Fibroblast of upper back skin (primary cell): ENCODE measurements at places on chromosomes 3 and 15.

DNA sequence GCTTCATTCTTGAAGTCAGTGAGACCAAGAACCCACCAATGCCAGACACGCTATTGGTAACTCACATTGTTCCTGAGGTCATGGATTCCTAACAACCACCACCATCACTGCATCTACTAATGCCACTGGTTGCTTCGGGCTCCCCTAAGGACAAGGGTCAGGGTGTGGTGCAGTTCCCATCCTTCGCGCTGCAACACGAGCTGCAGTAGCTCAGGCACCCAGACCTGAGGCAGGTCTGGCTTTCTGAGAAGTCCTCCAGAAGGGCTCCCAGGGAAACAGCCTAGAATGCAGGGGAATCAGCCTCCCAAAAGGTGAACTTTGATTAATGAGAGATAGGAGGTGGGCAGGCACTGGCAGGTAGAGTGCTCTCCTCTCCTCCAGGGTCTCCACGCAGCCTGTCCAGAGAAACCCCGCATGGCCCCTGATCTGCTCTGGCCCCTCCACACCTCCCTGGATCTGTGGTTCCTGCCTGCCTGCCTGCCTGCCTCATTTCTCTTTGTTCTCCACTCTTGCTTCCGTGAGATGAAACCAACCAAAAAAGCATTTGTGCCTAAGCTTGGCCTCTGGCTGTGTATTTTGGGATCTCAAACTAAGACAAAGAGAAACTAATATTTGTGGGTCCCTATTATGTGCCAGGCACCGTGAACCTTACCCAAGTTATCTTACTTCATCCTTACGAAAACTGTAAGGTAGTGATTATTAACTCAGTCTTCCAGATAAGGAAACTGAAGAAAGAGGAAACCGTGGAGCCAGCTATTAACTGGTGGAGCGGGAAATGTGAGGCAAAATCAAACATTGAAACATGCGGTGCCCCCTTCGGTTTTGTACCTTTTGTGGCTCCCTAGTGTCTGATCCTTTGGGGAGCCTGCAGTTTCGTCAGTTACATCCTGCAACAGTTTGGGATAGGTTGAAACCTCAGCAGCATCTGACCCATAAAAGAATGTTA is 43.9 kb upstream of the USP3 start:
- DNase-seq, result no peak

DNA sequence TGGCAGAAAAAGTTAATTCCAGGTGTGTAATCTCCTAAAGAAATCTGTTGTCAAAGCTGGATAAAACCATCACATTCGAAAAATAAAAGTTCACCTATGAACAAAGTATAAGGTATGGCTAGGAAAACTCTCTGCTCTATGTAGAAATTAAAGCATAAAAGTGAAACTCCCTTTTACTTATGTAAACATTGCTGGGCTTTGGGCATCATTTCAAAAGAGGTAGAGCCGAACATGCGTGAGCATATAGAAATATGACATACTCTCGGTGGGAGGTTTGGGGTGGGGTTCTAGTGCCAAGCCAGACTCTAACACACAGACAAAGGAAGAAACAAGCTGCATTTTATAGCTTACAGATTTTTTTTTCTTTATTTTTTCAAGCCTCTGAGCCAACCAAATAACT is 306.8 kb upstream of the ATP11B start:
- peak; percentile 31 for DNase-seq

- DNase-seq, result peak; percentile 70
Observed at GRCh38 chr3:186806089-186807055, at the start of gene RFC4. Gene RFC4 (minus strand): TSS chr3:186806482. CDS start chr3:186804713, 1,769 bp downstream.

DNA sequence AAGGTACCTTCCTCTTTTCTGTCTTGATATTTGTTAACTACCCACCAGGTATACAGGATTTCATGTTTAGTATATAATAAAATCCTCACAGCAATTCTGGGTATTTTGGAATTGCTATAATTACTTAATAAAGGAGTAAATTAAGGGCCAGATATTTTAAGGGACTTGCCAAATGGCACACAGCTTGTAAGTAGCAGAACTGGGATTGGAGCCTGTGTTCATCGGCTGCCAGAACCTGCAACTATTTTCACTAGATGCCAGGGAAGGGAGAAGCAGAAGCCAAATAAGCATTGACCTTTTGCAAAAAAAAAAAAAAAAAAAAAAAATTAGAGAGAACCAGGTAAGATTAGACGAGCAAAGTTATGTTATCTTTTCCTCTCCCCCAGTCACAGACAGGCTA is 683.3 kb upstream of the CADM2 start:
- DNase-seq, result no peak

- DNase-seq, result no peak
Observed at GRCh38 chr15:25327686-25328085, 111.1 kb downstream of the UBE3A start.

DNA sequence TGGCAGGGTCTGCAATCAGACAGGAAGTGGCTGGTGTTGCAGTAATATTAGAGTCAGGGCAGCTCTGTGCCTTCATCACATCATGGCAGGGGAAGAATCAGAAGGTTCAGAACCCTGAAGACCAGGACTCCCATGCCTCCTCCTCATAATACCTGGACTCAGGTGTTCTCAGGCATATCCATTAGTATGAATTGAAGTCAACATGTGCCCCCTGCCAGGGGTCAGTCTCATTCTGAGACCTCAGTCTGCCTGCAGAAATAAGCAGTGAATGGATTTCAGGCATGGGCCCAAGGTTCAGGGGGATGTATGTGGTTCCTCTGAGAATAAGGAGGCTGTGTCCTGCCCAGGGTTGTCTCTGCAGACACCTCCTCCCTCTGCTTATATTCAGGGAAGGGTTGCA is 74.2 kb downstream of the SPSB4 start:
- DNase-seq, result no peak

DNA sequence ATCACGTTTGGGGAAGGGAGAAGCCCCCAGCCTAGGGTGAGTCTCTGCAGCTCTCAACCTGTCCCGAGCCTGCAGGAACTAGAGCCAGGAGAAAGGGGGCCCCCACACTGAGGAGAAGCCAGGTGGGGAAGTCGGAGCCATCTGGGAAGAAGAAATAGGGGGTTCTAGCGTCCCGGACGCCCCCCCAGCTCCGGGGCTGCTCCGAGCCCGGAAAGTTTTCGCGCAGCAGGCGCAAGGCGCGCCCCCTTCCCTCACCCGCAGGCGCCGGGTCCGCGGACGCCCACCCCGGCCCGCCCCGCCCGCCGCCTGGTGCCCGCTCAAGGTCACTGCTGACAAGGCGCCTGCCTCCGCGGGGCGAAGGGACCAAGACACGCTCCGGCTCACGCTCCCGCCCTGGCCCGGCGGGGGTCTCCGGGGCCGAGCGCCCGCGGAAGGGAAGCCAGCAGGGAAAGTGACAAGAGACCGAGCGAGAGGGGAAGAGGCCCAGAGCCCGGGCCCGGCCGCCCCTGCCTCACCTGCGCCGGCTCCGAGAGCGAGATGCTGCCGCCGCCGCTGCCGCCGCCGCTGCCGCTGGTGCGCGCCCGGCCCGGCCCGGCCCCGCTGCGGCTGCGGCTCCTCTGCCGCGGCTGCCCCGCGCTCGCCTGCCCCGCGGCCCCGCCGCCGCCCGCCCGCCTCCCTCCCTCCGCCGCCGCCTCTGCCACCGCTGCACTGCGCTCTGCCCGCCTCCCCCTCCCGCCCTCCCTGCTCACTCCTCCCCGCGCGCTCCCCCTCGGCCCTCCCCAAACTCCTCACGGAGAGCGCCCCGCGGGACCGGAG is 108.4 kb upstream of the SLC6A11 start:
- no peak for DNase-seq

GRCh38 chr15:101346928-101347327 is 51.9 kb upstream of the SNRPA1 start:
- no peak for DNase-seq

- DNase-seq, result peak; percentile 26
Observed at GRCh38 chr3:171236265-171237008, 209.9 kb upstream of the SLC2A2 start.

- peak; percentile 1 for DNase-seq
Observed at GRCh38 chr3:33218446-33219174, at the start of gene SUSD5. Gene SUSD5 (minus strand): TSS chr3:33218810. CDS start chr3:33218797, 13 bp downstream.

- no peak for DNase-seq
Observed at GRCh38 chr3:53885239-53885638, 3.3 kb upstream of the ACTR8 start.

DNA sequence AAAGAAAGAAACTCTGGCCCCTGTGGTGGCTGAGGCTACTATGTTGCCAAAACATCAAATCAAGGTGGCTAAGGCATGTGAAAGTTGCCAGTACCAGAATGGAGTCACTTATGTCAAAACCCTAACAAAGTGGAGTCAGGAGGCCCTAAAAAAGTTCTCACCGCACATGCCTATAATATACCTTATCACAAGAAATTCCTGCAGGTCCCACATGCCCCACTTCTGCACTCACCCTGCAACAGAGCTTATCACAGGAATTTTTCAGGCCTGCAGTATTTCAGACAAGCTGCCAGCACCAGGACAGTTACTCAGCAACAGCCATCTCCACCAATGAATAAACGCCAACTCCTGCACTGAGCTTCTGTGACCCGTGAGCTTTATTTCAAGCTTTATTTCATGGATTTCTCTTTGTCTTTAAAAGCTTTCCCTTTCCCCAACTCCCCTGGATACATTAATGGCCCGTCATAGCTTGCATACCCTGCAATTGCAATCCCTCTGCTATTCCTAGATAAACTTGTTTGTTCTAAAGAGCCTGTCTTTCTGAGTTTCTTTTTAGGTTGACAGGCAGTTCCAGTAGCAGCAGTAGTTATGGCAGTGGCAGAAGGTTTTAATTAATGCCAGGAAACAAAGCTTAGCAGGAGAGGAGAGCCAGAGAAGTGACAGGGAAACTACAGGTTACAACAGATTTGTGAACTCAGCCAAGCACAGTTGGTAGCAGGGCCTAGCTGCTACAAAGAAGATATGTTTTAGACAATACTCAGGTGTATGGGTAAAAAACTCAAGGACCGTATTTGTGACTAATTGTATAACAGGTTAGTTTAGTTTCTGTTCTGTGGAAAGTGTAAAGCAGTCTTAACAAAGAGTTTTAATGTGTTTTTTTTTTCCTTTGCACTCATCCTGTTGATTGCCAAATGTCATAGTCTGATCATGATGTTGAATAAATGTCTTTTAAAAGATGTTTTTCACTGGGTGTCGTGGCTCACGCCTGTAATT is 15.9 kb upstream of the TMEM42 start:
- DNase-seq, result peak; percentile 24

GRCh38 chr3:4314688-4315087 is 11.5 kb downstream of the SETMAR start:
- no peak for DNase-seq

- no peak for DNase-seq
Observed at GRCh38 chr3:154182322-154182922, 61.2 kb downstream of the ARHGEF26 start.

DNA sequence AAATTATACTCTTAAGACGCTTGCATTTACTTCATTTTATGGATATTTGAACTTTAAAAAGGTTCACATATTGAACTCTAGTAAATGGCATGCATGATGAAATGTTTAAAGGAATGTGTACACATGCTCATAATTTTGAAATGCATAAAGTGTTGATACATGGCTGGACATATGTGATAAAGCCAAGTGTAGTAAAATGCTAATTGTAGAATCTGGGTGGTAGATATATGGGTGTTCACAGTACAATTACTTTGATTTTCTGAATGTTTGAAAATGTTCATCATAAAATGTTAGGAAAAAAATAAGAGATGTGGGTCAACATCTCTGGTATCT is 4.2 kb upstream of the EFHB start:
- DNase-seq, result no peak

- peak; percentile 24 for DNase-seq
Observed at GRCh38 chr15:39591141-39591895, 10.4 kb downstream of the THBS1 start.

GRCh38 chr15:91541286-91541685 is 312.2 kb upstream of the SLCO3A1 start:
- peak; percentile 37 for DNase-seq

- DNase-seq, result no peak
Observed at GRCh38 chr3:184085389-184085852, 11.4 kb upstream of the HTR3E start.

DNA sequence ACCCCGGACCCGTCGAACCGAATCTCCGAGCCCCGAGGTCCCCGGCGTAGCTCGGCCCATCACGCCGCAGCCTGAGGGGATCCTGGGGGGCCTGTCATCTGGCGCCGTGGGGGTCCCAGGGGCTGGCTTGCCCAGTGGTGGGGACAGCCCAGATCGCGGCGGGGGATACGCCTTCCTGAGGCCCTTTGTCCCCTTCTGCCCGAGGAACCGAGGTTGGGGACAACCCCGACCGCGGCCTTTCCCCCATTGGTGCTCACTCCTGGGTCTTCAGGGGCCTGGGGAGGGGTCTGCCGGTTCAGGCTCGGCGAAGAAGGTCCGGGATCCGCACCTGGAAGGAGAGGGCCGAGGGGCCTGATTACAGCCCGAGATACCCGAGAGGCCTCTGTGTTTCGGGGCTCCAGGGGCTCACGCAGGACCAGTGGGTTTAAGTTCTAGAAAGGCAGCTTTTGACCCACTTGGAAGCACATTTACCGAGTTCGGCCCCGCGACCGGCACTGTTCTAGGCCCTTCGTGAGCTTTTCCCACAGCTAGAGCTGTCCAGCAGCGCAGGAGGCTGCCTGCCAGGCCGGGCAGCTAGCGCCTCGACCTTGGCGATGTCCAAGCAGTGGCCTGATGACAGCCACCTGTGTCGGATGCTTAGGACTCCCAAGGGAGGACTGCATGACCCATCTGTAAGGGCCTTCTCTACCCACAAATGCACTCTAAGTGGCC is 504 bp downstream of the ABHD2 start:
- no peak for DNase-seq

GRCh38 chr3:7520059-7520458 is 659.1 kb downstream of the GRM7 start:
- no peak for DNase-seq

DNA sequence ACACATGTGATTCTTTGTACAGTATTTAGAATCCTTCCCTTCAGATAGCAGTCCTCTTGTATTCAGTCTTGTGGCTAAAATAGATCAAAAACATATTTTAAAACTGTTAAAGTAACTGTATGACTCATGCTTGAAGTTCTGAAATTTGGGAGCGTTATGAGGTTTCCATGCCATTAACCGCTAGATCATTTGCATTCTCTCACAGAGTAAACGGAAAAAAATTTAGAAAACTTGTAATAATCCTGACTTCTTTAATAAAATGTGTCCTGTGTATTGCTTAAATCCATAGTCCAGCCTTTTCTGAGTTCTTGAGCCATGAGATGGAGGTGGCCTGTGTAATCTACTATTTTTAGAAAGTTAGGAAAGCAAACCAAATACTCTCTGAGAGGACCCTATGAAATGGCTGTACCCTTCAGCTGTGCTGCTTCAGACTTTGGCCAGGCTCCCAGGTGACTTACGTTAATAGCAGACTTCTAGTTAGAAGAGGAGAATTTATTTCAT is 33.8 kb downstream of the MBNL1 start:
- peak; percentile 96 for DNase-seq

- no peak for DNase-seq
Observed at GRCh38 chr15:40307421-40308211, at the start of gene PLCB2. Gene PLCB2 (minus strand): TSS chr15:40307935. CDS start chr15:40307672, 263 bp downstream.

- DNase-seq, result peak; percentile 72
Observed at GRCh38 chr15:41648770-41649169, 11.4 kb upstream of the MGA start.

DNA sequence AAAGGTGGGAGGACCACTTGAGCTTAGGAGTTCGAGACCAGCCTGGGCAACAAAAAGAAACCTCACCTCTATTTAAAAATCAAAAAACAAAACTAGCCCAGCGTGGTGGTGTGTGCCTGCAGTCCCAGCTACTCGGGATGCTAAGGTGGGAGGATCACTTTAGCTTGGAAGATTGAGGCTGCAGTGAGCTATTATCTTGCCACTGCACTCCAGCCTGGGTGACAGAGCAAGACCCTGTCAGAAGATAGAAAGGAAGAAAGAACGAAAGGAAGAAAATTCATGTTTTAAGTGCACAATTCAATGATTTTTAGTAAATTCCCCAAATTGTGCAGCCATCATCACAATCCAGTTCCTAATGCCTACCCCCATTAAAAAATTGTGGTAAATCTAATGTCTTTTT is 7.8 kb downstream of the FSD2 start:
- no peak for DNase-seq
